Activated CD8-positive, alpha-beta T cell treated with anti-CD3 and anti-CD28 coated beads for 36 hours (primary cell): ENCODE measurements at places on chromosomes 7 and 10. TPM values are rescaled to one million over a fixed set of nuclear protein-coding genes. Genes with fewer than 3 reads are reported as not detected.

DNA sequence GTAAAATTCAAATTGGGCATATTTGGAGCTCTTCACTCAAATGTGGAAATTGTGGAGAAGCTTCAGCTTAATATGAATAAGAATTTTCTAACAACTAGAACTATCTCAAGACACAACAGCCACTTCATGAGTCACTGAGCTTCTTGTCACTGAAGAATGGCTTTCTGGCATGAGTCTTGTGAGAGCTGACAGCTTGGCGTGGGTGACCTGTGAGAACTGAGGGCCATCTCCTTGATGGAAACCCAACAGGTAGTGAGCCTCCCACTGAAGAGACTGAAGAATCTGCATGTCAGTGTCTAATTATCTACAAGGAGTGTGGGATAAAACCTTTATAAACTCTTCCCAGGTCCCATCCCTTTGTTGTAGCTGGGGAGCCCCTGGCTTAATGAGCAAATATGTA is 66.0 kb downstream of the CLEC2L start:
- DNase-seq, result no peak

- DNase-seq, result no peak
These were observed 57.3 kb upstream of the TRIM24 start for GRCh38 chr7:138402749-138403148.

DNA sequence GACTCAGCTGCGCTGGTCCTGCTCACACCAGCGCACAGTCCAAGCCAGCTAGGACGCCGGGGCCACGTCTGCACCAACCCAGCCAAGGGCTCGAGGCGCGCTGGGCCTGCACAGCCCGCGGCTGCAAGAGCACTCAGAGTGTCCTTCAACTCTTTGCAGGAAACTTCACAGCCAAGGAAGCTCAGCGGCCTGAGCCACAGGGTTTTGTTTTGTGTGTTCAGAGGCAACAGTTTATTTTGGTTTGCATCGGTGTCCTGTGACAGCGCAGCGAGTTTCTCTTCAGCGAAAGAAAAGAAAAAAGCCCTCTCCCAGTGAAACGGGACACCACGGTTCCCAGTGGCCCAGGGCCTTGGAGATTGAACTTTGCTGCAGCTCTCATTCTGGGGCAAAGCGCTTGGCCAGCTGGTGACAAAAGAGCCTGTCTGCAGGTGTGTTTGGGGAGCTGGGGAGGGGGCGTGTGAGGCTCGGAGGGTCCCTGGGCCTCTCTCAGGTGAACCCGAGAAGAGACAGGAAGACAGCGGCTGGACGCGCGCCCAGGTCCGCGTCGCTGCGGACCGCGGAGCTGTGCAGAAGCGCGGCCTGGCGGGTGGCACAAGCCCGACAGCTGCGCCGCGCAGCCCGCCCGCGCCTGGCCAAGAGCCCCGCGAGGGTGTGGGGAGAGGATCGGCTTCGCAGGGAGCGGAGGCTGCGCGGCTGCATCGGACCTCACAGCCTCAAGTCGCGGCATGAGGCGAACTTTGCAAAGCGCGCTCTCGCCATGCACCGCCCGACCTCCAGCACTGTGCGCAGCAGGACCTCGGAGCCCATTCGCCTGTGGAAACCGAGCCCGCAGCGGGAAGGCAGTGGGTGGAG is 922 bp downstream of the CXCL12 start:
- no peak for DNase-seq

DNA sequence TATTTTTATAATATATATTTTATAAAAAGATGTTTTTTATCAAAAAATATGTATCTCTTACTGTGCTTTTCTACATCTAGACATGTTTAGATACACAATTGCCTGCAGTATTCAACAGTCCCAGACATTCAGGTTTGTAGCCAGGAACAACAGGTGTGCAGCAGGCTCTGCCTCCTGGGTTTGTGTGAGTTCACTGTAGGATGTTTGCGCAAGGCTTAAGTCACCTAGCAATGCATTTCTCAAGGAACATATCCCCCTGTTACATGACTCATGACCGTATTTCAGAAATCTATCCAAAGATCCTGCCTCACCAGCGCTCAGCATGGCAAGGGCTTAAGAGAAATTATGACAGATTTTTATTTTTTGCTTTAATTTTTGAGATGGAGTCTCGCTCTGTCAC is 41.5 kb downstream of the PITRM1 start:
- DNase-seq, result no peak

GRCh38 chr10:129654461-129654860 is 187.4 kb downstream of the MGMT start:
- no peak for DNase-seq

DNA sequence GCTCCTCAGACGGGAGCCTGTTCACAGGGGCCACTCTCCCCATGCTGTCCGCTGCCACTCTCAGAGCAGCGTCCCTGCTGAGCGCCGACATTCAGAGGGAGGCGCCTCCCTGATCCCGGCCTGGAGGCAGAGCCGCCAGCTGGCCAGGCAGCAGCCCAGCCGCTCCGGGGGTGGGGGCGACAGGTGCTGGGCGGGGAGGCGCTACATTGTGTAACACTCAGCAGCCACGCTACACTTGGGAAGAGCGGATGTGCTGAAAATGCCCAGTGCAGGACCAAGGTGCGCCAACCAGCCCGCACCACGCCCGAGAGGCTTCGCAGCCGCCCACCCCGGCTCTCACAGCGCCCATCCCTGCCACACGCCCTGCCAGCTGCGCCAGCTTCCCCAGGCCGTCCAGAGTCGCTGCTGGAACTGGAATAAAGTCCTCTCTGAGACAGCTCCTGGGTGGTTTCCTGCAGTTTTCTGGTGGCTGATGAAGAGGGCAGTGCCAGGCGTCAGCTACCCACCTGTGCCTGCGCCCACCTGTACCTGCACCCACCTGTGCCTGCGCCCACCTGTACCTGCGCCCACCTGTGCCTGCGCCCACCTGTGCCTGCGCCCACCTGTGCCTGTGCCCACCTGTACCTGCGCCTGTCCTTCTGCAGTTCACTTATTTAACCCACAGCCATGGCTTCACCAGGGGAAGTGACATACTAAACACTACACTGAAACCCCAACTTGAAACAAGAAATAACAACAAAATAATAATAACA is 25.7 kb downstream of the STK32C start:
- no peak for DNase-seq

DNA sequence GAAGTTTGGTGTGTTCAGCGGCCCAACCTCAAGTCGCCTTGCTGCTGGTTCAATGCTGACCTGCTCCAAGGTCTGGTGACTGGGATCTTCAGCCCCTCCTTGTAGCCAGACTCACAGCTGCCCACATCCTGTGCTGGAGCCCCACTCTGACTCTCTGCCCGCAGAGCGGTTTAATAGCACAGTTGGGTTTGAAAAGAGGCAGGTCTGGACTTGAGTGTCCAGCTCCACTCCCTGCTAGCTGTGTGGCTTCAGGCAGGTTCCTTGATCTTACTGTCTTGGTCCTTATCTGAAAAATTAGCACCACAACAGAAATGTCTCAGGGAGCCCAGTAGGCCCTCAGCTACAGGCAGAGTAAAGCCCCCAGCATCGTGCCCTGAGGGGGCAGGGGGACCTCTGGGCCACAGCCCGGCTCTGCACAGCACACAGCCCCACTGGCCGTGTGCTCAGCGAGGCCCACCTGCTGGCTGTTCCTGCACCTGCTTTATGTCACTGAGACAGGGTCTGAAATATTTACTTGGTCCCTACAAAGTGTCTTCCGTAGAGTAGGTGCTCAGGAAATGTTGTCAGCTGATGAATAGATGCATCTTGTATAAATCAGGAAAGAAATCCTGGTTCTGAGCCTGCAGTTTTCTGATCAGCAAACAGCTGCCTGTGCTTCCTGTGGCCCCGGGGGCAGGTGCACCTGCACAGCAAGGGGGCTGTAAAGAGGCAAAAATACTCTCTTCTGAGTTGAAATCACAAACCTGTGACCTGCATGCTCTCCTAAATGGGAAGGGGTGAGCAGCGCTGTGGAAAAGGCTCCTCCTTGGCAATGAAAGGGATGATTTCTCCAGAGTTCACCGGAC is 155.5 kb downstream of the SVIL start:
- peak; percentile 31 for DNase-seq

- no peak for DNase-seq
These were observed 116.2 kb downstream of the GLCCI1 start for GRCh38 chr7:8084836-8085235.

DNA sequence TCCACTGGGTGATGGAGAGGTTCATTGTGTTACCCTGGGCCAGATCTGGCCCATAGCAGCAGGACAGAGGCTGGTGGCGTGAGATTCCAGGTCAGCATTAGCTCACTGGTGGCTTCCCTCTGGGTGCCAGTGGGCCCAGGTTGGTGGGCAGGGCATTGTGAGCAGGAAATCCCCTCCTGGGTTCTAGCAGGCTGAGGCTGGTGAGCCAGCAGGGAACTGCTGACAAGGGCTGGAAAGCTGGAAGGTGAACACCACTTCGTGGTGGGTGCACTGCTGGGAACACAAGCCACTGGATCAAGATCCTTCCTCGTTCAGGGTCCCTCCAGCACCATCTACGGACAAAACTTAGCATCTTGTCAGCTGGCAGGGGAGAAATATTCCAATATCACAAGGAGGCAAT is 259.2 kb upstream of the FZD1 start:
- no peak for DNase-seq

DNA sequence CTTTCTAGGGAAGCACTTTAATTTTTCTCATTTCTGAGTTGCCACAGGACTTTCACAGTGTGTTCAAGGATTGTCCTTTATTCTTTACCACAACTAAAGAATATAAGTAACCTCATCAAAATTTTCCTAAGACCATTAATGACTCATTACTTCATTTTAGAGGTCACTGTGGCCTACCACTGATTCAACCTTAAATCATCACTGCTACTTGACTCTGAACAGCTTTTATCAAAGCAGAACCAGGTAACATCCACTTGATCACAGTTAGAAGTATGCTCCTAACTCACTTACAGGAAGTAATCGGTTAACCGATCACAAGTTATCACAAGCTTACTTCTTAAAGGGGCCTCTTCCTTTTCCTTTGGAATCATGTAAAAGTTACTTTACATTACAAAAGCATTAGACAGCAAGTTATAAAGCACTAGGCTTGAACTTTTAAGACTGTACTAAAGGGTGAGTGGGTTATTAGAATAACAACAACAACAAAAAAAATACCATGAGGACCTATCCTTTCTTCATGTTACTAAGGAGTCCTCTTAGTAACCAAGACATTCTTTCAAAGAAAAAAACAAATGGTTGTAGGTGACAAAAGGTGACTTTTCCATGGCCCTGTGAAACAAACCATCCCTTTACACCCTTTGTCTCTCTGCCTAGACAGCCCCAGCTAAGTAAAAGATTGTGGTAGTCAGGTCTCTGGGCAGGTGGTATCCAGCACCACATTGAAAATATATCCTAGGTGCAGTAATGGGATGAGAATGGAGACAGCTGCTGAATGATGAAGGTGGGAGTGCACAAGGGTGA is 40.0 kb upstream of the PDK4 start:
- DNase-seq, result no peak

DNA sequence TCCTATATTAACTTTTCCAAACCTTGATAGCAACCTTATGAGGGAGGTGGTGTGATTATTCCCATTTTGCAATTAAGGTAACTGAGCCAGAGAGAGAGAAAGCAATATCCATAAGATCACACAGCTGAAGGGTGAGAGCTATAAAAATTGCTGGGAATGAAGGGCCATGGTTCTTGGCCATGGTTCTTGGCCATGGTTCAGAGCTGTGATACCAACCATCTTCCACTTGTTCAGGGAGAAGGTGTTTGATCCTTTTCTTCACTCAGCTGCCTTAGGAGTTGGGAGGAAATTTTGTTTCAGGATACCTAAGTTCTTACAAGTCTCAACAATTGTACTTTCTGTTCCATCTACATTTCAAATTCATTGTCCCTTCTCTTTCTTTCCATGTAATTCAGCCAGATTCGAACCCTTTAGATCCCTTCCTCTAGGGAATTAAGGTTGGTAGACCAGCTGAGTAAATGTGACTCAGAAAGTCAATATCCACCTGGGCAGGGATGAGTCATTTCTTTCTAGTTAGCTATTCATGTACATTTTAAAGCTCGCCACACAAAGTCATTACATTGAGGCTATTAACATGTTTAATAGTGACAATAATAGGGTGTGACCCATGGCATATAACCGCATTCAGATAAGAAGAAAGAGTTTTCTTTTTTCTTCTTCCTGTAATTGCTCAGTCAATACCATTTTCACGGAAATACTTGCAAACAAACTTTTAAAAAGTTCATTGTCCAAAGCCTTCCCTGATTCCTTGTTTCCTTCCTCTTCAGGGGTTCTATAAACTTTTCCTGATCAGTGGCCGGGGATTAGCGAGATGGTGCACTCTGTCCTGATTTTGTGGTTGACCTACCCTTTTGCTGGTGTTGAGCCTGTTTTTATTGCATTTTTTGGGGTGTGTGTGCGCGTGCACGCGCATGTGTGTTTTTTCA is 143.4 kb downstream of the TCF7L2 start:
- DNase-seq, result no peak

- no peak for DNase-seq
These were observed 536.8 kb upstream of the NRP1 start for GRCh38 chr10:33871061-33871956.

GRCh38 chr10:12606461-12606860 is 257.1 kb downstream of the CAMK1D start:
- DNase-seq, result no peak

DNA sequence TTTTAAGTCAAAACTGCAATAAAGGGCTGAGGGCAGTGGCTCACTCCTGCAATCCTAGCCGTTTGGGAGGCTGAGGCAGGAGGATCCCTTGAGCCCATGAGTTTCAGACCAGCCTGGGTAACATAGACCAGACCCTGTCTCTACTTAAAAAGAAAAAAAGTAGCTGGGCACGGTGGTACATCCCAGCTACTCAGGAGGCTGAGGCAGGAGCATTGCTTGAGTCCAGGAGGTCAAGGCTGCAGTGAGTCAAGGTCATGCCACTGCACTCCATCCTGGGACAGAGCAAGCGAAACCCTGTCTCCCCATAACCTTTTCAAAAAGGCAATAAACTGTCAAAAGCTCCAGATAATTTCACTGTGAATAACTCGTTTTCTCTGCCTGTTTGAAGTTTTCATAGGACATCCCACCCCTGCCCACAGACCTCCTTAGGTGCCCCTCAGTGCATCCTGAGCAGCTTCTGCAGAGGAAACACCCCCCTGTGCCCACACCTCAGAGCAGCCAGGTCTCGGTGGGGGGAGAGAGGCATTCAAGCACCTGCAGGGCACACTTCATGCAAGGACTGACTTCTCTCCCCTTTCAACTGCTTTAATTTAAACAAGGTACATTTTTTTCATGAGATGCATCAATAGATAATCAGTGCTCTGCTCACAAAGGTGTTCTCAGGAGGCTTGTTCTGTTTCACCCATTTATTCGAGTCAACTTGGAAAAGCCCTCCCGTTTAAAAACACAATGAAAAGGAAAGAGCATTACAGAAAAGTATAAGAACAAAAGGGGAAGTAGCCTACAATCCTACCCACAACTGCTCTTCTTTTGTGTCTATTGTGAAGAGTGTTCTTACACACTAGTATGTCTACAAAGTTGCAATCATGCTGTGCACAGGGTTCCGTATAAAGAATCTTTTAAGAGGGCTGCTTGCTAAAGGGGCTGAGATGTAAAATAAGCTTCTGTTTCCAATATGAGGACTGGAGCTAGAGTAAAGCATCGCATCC is 104.9 kb downstream of the KMT2E start:
- DNase-seq, result no peak

- DNase-seq, result no peak
These were observed 46.2 kb upstream of the ZEB1 start for GRCh38 chr10:31272841-31273240.

GRCh38 chr10:89352802-89353201 is 25.0 kb downstream of the IFIT3 start:
- no peak for DNase-seq

GRCh38 chr10:100745882-100746783 is 751 bp downstream of the PAX2 start:
- DNase-seq, result no peak

The C10orf62 gene
- not detected for total RNA-seq

The ADCY1 gene
- 0.07 TPM for total RNA-seq
